ENCODE measurements at places on chromosomes 16 and 17. TPM values are rescaled to one million over a fixed set of nuclear protein-coding genes. Genes with fewer than 3 reads are reported as not detected.

Gene CBX2
- 0.09 TPM for polyA plus RNA-seq

GRCh38 chr16:61419791-61420190 is 616.4 kb downstream of the CDH8 start:
- H3K4me3 ChIP-seq: no peak overlapping the region
- H3K27ac ChIP-seq: no peak overlapping the region
- no peak for DNase-seq
- H3K4me1 ChIP-seq: no peaks in the 10 kb centered on the region
- H3K36me3 ChIP-seq: no peaks in the 10 kb centered on the region

DNA sequence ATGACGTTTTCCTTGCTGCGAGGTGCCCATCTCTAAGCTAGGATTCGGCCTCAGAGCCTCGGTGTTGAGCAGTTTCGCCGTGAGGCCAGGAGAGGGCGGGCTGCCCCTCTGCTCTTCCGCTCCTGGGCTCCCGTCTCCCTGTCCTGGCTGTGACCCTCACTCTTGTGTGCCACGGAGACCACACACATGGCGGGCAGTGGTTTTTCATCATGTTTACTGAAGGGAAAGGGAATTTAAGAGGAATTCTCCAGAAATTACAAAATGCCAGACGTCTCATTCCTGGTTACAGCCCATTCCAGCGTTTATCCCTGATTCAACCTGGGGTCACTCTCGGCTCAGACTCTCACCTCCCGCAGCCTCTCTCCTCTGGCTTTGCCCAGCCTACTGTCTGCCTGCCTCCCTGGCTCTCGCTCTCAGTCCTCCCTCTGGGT is 96.8 kb upstream of the ELAC2 start:
- no peaks in the 10 kb centered on the region for H3K4me1 ChIP-seq
- no peaks in the 10 kb centered on the region for H3K27me3 ChIP-seq
- no peak overlapping the region for H3K4me3 ChIP-seq
- no peak for DNase-seq
- H3K27ac ChIP-seq: no peak overlapping the region

GRCh38 chr17:71636644-71637043 is 484.2 kb upstream of the SOX9 start:
- no peak overlapping the region for H3K27ac ChIP-seq
- no peaks in the 10 kb centered on the region for H3K36me3 ChIP-seq
- no peak for DNase-seq
- no peaks in the 10 kb centered on the region for H3K27me3 ChIP-seq

Gene FNDC8
- polyA plus RNA-seq: not detected

DNA sequence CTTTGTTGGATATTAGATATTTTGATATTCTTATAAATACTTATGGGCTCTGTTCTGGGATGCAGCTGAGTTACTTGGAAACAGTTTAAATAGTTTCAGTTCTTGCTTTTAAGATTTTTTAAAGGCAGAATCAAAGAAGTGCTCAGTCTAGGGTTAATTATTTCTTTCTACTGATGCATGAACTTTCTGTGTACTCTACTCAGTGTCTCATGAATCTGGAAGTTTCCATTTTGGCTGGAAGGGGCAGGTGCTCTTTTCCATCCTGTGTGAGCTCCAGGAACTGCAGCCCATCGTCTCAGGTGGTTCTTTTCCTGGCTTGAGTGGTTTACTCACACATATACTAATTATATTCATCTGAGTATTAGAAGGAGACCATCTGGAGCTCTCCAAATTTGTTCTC is 61.1 kb upstream of the CPHXL start:
- H3K36me3 ChIP-seq: no peaks in the 10 kb centered on the region
- no peak overlapping the region for H3K4me3 ChIP-seq
- peaks cover 11% of the 10 kb centered on the region for H3K27me3 ChIP-seq
- no peak overlapping the region for H3K27ac ChIP-seq

- H3K4me3 ChIP-seq: no peak overlapping the region
- H3K27me3 ChIP-seq: no peaks in the 10 kb centered on the region
- H3K4me1 ChIP-seq: no peaks in the 10 kb centered on the region
- no peaks in the 10 kb centered on the region for H3K36me3 ChIP-seq
- no peak overlapping the region for H3K27ac ChIP-seq
These were observed 262.6 kb upstream of the MYOCD start for GRCh38 chr17:12402963-12403622.

Gene MT1M
- not detected for polyA plus RNA-seq

Gene SEZ6L2
- not detected for polyA plus RNA-seq

GRCh38 chr16:31083081-31083480 is 5.7 kb downstream of the PRSS53 start:
- no peaks in the 10 kb centered on the region for H3K27me3 ChIP-seq
- no peak overlapping the region for H3K4me3 ChIP-seq
- H3K4me1 ChIP-seq: peaks cover 10% of the 10 kb centered on the region
- H3K27ac ChIP-seq: no peak overlapping the region

Gene MPDU1
- 107 TPM for polyA plus RNA-seq

Gene KANSL1
- 3.1 TPM for polyA plus RNA-seq
